NB4 (cell line): ENCODE measurements at places on chromosomes 1 and 21.

GRCh38 chr1:119954476-119955422 lies 58.4 kb upstream of the ADAM30 start:
- DNase-seq: no peak

DNA sequence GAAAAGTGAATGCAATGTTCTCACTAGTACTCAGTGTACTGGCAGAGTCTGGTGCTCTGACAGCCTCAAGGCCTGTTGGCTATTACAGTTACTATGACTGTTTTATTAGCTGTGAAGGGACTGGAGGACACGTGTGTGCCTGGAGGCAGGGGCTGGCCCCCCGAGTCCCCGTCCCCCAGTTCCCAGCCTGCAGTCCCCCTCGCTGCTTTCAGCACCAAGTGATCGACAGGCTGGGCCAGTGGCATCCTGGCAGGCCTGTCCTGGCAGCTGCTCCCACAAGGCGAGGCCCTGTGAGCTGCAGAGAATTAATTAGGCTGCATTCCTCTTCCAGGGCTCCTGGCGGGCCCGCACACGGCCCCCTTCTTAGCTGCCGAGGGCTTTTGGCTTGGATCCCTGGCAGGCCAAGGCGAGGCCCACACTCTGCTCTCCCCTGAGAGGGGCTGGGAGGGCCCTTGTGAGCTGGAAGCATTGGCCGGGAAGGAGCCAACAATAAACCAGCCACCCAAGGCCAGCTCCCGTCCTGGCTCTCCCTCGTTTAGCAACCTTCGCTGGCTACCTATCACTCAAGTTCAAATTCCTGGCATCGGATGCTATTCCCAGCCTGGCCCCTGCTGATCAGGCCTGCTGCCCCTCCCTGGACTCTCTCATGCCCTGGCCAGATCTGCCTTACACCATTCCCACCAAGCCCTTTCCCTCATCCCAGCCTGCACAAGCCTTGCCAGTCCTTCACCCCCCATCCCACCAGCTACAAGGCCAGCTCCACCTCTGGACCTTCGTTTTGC lies 9.8 kb downstream of the EDN2 start:
- no peak for DNase-seq

- no peak for DNase-seq
Observed at GRCh38 chr1:66552287-66552686, 18.3 kb downstream of the SGIP1 start.

DNA sequence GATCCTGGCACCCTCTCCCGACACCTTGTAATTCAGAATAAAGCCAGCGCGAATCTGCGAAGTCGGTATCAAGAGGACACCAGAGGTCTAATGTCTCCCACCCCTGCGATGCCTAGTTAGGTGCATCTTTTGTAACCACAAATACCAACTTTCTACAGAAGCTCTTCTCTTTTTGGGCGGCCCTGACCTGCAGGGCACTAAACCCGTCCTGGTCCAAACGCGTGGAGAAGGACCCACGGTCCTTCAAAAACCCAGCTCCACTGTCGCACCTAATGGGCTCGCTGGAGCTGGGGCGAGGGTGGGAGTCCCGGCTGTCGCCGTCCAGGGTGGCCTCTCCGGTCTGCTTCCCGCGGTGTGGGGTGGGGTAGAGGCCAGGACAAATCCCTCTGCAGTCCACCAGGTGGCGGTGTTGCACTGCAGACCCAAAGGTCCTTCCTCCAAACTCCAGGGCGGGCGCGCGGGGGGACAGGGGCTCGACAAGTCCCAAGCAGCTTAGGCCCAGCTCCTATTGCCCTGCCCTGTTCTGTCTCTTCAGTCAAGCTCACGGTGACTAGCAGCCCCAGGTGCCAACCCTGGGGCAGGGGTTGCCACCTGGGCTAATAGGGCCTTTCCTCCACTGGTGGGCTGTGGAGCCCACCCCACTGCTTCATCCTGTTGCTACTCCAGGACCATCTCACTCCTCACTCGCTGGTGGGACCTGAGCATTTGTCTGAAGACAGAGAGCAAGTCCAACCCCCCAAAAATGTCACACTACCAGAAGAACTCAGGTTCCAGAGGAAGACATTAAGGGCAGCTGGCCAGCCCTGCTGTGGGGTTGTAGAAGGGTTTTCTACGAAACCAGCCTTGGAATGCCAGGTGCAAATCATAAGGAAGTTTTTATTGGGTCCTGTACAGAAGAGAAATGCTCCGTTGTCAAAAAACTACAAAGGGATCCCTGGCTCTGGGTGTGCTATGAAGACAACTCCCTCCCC lies 2.8 kb downstream of the HES3 start:
- peak; percentile 88 for DNase-seq

- no peak for DNase-seq
Observed at GRCh38 chr1:218851586-218851985, 322.1 kb upstream of the LYPLAL1 start.

- no peak for DNase-seq
Observed at GRCh38 chr1:213987422-213987926, 299 bp upstream of the PROX1 start.

DNA sequence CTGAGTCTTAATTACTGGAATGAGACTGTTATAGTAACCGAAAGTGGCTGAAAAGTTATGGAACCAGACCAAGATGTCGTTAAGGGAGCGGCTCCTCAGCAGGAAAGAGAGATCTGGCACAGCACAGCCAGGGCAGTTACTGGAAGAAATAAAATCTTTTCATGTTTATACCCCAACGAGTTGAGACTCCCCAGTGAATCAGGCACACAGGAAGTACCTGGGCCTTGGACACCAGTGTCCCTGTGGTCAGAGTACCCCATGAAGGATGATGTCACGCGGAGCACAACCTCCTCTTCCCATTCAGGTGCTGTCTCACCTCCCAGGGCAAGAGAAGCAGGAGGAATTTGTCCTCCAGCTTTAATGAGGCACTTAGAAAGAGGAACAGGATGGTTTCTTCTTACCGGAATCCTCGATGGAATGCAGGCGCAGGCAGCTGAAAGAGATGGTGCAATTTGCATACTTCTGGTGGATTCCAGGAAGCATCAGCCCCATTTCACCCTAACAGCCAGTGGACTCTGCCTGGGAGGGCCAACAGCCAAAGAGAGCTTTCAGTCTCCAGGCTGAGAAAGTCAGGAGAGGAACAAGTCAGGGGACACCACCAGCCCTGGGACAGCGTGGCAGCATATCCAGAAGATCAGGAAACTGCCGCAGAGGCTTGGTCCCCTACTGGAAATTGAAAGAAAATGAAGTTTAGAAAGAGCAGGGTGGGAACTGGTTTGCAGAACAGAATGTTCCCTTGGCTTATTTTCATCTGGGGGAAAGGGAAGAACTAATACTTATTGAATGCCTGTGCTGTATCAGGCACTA lies 35.9 kb upstream of the CTTNBP2NL start:
- DNase-seq: no peak

DNA sequence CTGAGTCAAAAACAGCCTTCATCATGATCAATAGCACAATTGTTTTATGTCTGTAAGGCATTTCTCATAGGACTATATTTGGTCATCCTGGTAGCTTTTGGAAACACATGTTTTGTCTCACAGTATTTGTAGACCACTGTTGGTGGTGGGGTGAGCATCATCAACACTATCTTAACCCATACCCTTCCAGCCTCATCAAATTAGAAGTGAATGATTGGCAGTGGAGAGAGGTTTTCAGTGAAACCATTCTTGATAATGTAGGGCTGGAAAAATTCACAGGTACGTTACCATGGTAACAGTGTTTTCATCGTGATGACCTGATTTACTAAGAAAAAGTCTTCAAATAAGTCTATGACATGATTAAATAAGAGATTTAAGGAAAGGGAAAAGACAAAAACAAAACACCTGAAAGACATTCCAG lies 45.3 kb upstream of the C1orf105 start:
- DNase-seq: no peak

GRCh38 chr1:204520834-204521709 lies 4.9 kb downstream of the MDM4 start:
- DNase-seq: peak; percentile 69

DNA sequence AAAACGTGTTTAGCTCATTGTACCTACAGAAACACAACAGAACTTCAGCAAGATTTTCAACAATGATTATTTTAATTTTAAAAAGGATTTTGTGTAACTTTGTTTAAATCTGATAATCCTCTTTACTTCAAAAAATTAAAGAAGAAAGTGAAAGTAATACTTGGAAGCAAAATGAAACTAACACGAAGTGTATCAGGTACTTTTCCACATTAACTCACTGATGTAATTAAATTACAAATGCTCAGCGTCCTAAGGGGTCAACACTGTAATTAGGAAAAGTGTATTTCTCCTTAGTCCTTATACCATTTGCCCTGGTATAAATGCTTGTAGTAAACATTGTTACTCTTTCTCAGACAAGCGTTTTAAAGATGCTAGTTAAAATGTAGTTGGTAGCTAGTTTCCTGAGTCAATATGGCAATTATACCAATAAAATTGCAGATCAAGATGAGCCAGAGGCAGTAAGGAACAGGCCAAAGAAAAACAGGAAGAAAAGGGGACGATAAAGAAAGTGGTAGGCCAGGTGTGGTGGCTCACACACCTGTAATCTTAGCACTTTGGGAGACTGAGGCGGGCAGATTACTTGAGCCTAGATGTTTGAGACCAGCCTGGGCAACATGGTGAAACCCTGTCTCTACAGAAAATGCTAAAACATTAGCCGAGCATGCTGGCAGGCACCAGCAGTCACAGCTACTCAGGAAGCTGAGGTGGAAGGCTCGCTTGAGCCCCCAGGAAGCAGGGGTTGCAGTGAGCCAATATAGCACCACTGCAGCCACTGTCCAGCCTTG lies 553.0 kb downstream of the SMYD3 start:
- peak; percentile 4 for DNase-seq

- no peak for DNase-seq
Observed at GRCh38 chr1:226216056-226216455, 7.4 kb upstream of the MIXL1 start.

- DNase-seq: no peak
Observed at GRCh38 chr1:199719156-199719842, 308.2 kb upstream of the NR5A2 start.

GRCh38 chr1:43552813-43553212 lies 22.1 kb downstream of the PTPRF start:
- no peak for DNase-seq

DNA sequence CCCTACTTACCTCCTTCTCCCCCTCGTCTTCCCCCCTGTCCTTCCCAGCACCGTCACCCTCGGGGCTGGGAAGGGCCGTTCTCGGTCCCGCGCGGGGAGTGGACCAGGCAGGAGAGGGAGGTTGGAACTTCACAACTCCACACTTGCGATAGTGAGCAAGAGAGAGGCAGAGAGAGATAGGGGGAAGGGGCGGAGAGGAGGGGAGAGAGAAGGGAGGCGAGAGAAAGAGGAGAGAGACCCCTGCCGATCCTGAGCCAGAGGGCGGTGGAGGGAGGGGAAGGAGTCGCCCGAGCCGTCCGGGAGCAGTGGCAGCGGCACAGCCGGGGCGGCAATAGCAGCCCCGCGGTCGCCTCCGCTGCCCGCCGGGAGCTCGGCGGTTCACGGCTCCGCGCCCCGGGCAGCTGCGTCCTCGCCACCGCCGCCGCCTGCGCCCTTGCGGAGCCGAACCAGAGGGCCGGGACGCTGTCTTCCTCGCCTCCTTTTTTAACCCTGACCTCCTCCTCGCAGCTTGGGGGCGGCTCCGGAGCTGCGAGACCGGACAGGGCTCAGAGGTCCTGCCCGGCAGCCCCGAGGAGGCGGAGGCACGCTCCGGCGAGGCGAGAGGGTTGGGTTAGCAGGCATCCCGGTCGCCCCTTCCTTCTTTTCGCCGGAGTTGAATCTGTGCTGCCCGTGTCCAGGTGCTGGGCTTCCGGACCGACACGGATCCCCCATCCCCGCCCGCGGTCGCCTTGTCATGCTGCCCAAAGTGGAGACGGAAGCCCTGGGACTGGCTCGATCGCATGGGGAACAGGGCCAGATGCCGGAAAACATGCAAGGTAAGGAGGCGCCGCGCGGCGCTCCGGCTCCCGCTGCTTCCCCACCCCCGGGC lies 11.7 kb downstream of the NR5A2 start:
- DNase-seq: peak; percentile 52

- no peak for DNase-seq
Observed at GRCh38 chr1:64514197-64514765, 44.4 kb downstream of the CACHD1 start.

GRCh38 chr1:36411674-36412648 lies 14.3 kb upstream of the LSM10 start:
- DNase-seq: peak; percentile 79

DNA sequence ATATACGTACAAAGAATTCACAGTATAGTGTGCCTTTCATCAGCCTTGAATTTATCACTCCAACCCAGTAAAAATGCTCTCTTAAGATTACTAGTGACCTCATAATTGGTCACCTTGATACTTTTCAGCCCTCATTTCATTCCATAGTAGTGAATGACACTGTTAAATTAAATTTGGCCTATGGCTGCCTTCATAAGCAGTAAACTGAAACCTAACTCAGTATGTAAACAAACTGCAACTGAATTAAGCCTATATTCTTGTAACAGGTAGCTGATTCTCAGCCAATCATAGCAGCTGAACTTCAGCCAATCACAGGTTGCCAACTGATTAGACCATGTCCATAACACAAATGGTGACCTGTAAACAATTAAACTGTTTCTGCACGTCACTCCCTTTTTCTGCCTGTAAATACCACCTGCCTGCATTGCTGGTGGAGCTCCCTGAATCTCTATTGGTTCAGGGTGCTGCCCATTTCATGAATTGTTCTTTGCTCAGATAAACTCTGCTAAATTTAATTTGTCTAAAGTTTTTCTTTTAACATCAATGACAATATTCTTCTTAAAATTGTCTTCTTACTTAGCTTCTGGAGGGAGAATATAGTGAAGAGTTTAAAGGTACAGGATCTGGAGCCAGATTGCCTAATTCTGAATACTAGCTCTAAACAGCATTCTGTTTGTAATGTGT lies 24.0 kb upstream of the CAMSAP2 start:
- DNase-seq: no peak

DNA sequence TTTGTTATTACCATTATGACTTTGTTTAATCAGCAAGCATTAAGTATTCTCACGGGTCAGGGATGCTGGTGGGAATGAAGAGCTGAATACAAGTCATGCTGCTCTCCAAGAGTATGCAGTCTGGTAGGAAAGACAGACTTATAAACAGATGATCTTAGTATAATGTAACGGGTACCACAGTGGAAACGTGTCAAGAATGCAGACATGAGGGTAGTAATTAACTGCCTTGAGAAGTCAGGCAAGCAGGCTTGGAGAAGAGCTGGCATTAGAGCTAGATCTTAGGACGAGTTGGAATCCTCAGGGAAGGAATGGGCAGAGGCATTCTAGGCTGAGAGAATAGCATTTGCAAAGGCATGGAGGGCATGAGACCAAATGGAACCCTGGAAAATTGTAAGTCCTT lies 19.7 kb downstream of the FAM76A start:
- no peak for DNase-seq

DNA sequence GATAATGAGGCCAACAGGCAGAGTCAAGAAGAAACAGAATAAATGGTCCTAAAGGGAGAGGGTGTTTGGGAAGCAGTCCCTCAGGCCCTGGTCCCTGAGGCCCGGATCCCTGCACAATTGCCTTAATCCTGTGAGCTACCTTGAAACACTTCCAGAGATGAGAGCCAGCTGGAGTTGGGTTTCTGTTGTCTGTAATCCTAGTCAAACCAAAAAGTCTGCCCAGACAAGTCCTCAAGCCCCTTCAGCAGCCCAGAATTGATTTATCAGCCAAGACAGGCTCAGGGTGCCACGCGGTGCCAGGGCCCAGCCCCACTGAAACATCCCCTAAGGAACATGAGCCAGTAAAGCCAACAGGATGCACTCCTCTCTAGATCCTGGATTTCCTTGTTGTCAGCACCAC lies 16.4 kb upstream of the CLSTN1 start:
- no peak for DNase-seq
